Right atrium auricular region (tissue), 2 donors: ENCODE measurements at places on chromosomes 13 and 19. TPM values are rescaled to one million over a fixed set of nuclear protein-coding genes. Genes with fewer than 3 reads are reported as not detected.

Gene ZNF835
- 6.5 TPM for total RNA-seq

Gene ZNF583
- total RNA-seq, result 6.4 TPM

Gene FXYD1
- 166 TPM for total RNA-seq

Gene KLK10
- not detected for total RNA-seq

Gene RAX2
- total RNA-seq, result not detected

DNA sequence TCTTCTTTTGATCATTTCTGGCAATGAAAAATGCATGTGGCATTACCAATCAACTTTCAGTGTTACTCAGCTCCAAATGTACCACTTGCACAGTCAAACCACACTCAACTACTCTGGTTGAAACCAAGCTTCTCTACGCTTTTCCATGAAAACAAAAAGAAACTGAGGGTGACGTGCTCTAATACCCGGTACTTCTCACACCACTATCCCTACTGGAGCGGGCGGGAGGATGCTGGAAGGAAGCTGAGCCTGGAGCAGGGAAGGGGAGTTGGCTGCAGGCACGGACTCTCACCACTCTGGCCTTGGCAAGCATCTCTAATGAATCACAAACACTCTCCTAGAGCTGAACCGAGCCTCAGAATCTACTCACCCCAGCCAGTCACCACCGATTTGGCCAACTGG is 48.2 kb downstream of the STK24 start:
- peaks cover 45% of the 10 kb centered on the region for H3K4me1 ChIP-seq
- H3K36me3 ChIP-seq, result no peaks in the 10 kb centered on the region
- H3K4me3 ChIP-seq, result no peak overlapping the region
- H3K27me3 ChIP-seq, result no peaks in the 10 kb centered on the region
- no peak for DNase-seq

GRCh38 chr13:50889317-50889716 is 20.3 kb upstream of the RNASEH2B start:
- no peak overlapping the region for H3K27ac ChIP-seq
- no peaks in the 10 kb centered on the region for H3K4me1 ChIP-seq
- no peaks in the 10 kb centered on the region for H3K27me3 ChIP-seq
- no peak overlapping the region for H3K4me3 ChIP-seq

- no peaks in the 10 kb centered on the region for H3K27me3 ChIP-seq
- no peaks in the 10 kb centered on the region for H3K4me1 ChIP-seq
- no peak for DNase-seq
- no peak overlapping the region for H3K4me3 ChIP-seq
- no peak overlapping the region for H3K27ac ChIP-seq
- H3K36me3 ChIP-seq, result no peaks in the 10 kb centered on the region
These were observed 36.7 kb downstream of the PIN1 start for GRCh38 chr19:9871626-9872338.

DNA sequence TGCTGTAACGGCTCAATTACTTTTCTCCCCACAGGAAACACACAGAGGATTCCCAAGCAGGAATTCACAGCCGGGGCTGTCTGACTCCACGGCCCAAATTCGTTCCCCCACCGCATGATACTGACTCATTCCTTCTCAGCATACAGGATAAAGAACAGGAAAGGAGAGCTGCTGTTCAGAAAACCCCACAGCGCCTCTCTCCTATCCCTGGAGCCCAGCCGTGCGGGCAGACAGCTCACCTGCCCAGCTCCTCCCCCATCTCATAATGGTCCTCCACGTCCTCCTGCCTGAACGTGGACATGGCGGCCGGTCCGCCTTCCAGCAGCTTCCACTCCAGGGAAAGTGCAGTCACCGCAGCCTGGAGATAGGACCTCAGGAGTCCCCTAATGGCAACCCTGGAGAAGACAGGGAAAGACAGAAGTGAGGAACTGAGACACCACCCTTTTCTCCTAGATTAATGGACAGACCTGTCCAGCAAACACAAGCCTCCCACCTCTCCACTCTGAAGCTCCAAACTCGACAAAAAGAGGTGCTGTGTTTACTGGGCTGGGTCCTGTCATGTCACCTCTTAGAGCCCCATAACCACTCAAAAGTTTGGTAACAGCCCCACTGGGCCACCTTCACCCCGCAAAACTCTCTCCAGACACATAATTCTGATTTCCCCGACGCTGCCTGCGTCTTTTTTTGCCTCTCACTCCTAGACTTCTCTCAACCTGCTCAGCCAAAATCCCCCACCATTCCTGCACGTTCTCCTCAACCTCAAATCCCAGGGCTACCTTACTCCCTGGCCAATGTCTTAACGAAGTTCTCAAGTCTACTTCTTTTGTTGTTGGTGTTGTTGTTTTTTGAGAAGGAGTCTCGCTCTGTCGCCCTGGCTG is 1.2 kb downstream of the DAPK3 start:
- H3K36me3 ChIP-seq, result peaks cover 42% of the 10 kb centered on the region
- H3K27ac ChIP-seq, result peak overlapping the region; percentile 99

DNA sequence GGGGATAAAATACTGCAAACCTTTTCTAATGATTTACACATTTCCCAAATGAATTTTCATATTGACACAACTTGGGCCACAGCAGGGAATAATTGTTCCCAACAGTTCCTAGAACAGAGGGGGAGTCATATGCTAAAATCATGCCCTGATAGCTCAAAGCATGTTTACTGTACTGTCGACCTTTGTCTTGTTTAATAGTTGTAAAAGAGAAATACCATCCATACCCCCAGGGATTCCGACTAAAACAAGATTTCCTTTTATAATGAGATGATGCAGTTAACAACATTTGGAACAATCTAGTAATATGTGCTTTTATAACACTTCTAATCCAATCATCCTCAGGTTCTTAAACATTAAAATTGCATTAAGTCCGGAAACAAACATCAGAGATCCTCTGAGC is 759.7 kb downstream of the OLFM4 start:
- H3K4me3 ChIP-seq, result no peak overlapping the region
- H3K27ac ChIP-seq, result no peak overlapping the region
- H3K36me3 ChIP-seq, result no peaks in the 10 kb centered on the region
- H3K4me1 ChIP-seq, result no peaks in the 10 kb centered on the region

DNA sequence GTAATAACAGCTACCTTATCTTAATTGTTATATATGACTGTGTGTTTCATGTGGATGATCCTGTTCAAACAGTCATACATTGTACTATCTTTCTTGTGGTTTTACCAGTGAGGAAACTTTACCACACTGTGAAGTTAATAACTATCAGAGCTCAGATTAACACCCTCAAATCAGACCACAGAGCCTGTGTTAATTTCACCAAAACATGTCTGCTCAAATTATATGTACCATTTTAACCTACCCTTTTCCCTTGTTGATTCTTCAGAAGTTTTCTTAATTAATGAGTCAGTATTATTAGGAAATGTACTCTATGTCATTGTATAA is 1.8 kb upstream of the ZNF331 start:
- no peaks in the 10 kb centered on the region for H3K4me1 ChIP-seq
- no peaks in the 10 kb centered on the region for H3K27me3 ChIP-seq
- DNase-seq, result no peak
- H3K36me3 ChIP-seq, result no peaks in the 10 kb centered on the region
- H3K27ac ChIP-seq, result no peak overlapping the region
- H3K4me3 ChIP-seq, result no peak overlapping the region

DNA sequence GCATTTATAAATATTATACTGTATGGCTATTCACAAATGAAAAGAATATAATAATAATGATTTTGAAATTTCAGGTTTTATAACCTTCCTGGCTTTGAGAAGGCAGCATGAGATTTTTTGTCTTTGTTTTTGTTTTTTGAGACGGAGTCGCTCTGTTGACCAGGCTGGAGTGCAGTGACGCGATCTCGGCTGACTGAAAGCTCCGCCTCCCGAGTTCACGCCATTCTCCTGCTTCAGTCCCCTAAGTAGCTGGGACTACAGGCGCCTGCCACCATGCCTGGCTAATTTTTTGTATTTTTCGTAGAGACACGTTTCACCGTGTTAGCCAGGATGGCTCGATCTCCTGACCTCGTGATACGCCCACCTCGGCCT is 64.1 kb downstream of the ZNF429 start:
- no peaks in the 10 kb centered on the region for H3K27me3 ChIP-seq
- peak overlapping the region; percentile 66 for H3K4me3 ChIP-seq
- H3K36me3 ChIP-seq, result no peaks in the 10 kb centered on the region
- no peak for DNase-seq

GRCh38 chr13:91739751-91740150 is 341.3 kb downstream of the GPC5 start:
- H3K27me3 ChIP-seq, result no peaks in the 10 kb centered on the region
- no peak overlapping the region for H3K4me3 ChIP-seq
- no peaks in the 10 kb centered on the region for H3K4me1 ChIP-seq
- H3K27ac ChIP-seq, result no peak overlapping the region
- DNase-seq, result no peak

DNA sequence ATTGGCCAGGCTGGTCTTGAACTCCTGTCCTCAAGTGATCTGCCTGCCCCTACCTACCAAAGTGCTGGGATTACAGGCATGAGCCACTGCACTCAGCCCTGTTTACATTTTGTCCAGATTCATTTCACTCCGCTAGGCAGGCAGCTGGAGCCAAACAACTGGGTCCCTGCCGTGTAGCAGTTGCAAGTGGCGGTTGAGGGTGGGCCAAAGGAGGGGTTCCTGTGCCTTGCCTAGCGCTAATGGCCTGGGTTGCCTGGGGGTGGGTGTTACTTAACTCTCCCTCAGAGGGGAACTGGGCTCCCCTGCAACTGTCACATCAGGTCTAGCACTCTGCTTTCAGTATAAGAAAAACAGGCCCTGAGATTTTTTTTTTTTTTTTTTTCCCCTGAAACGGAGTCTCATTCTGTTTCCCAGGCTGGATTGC is 7.4 kb downstream of the ACP5 start:
- H3K27me3 ChIP-seq, result no peaks in the 10 kb centered on the region
- no peak overlapping the region for H3K27ac ChIP-seq
- H3K36me3 ChIP-seq, result no peaks in the 10 kb centered on the region

DNA sequence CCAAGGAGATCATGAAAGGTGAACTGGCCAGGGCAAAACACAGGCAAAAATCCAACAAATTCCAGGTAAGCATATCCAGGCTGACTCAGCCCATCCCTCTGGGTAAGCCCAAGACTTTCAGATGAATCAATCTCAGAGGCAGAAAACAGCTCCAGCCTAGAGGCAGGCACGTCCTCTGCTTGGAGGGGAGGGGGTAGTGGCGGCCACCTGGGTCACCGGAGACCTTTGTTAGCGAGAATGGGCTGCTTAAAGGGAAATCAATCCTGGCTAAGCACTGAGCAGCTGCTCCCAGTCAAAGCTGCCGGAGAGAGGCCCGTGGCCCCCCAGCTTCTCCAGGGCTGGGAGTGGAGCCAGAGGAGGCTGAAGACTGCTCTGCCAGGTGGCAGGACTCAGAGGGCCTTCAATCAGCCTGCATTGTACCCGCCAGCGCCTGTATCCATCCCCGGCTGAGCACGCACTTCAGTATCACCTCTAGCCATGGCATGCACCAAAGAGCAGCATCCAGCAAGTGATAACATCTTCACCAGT is 48.2 kb downstream of the PIN1 start:
- no peak overlapping the region for H3K27ac ChIP-seq
- DNase-seq, result no peak
- H3K4me1 ChIP-seq, result no peaks in the 10 kb centered on the region
- no peak overlapping the region for H3K4me3 ChIP-seq
- no peaks in the 10 kb centered on the region for H3K36me3 ChIP-seq

GRCh38 chr19:35703343-35703742 is 1.0 kb upstream of the ZBTB32 start:
- H3K27me3 ChIP-seq, result no peaks in the 10 kb centered on the region
- no peak overlapping the region for H3K27ac ChIP-seq
- no peaks in the 10 kb centered on the region for H3K36me3 ChIP-seq
- peaks cover 6% of the 10 kb centered on the region for H3K4me1 ChIP-seq

DNA sequence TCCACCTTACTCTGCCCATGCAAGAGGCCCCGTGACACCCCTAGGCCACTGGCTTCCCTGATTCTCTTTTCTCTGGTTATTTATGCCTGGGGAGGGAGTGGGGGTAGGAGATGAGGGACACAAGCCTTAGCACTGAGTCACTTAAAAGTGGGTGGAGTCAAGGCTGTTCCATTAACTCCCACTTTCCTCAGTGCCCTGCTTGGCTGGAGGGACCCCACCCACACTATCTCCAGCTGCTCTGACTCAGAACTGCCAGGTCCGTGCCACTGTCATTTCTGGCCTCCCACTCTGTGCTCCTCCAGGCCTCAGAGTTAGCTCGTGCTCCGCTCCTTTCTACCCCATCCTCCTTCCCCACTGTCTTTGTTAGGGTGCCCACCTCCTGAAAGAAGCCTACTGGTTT is 113.4 kb upstream of the UQCRFS1 start:
- H3K36me3 ChIP-seq, result no peaks in the 10 kb centered on the region
- no peaks in the 10 kb centered on the region for H3K27me3 ChIP-seq

GRCh38 chr13:30972888-30973377 is 40.5 kb downstream of the TEX26 start:
- no peaks in the 10 kb centered on the region for H3K36me3 ChIP-seq
- H3K4me1 ChIP-seq, result no peaks in the 10 kb centered on the region
- H3K27ac ChIP-seq, result no peak overlapping the region
- DNase-seq, result no peak
- no peak overlapping the region for H3K4me3 ChIP-seq

GRCh38 chr19:14113762-14114414 is 3.7 kb downstream of the PRKACA start:
- DNase-seq, result no peak
- no peaks in the 10 kb centered on the region for H3K27me3 ChIP-seq
- H3K4me1 ChIP-seq, result peaks cover 74% of the 10 kb centered on the region
- H3K36me3 ChIP-seq, result peaks cover 4% of the 10 kb centered on the region
- peak overlapping the region; percentile 35 for H3K4me3 ChIP-seq
- H3K27ac ChIP-seq, result peak overlapping the region; percentile 96

GRCh38 chr13:108407495-108407894 is 138.0 kb downstream of the TNFSF13B start:
- no peak for DNase-seq
- no peak overlapping the region for H3K27ac ChIP-seq
- H3K27me3 ChIP-seq, result no peaks in the 10 kb centered on the region
- no peaks in the 10 kb centered on the region for H3K36me3 ChIP-seq

DNA sequence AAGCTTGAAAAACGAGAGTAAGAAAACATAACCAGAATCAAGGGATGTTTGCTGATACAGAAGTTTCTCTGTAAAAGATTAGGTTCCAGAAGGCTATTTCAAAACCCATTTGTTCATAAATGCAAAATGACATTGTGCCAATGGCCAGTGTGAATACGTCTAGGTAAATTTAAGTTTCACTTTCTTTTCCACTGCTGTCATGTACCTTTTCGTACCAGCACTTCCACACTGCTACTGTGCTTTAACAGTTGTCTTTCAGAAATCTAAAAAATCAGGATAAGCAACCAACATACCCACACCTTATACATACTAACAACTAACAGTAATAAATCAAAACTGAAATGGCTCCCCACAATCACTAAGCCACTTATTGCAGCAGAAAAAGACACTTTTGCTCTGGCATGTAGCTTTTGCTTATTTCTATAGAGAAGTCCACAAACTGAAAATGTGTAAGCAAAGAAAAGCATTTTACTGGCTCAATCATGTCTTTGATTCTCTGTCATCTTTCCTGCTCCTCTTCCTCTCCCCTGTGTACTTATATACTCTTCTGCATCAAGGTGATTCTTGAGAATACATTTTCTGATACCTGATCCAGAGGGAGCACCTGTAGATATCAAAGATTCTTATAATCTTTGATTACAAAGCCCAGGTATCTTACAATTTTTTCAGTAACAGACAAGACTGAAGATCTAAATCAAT is 34.3 kb downstream of the ELF1 start:
- H3K4me3 ChIP-seq, result peak overlapping the region; percentile 4
- H3K4me1 ChIP-seq, result no peaks in the 10 kb centered on the region
- peak overlapping the region; percentile 83 for H3K27ac ChIP-seq
- no peaks in the 10 kb centered on the region for H3K36me3 ChIP-seq
- H3K27me3 ChIP-seq, result no peaks in the 10 kb centered on the region
- DNase-seq, result no peak

GRCh38 chr19:39111593-39112199 is 13.9 kb upstream of the PAK4 start:
- no peaks in the 10 kb centered on the region for H3K27me3 ChIP-seq
- H3K27ac ChIP-seq, result no peak overlapping the region
- H3K4me3 ChIP-seq, result no peak overlapping the region
- H3K36me3 ChIP-seq, result no peaks in the 10 kb centered on the region

GRCh38 chr19:51722492-51722891 is 1.3 kb downstream of the HAS1 start:
- peaks cover 8% of the 10 kb centered on the region for H3K27me3 ChIP-seq
- no peak overlapping the region for H3K27ac ChIP-seq
